ENCODE measurements at places on chromosomes 5 and 9.

DNA sequence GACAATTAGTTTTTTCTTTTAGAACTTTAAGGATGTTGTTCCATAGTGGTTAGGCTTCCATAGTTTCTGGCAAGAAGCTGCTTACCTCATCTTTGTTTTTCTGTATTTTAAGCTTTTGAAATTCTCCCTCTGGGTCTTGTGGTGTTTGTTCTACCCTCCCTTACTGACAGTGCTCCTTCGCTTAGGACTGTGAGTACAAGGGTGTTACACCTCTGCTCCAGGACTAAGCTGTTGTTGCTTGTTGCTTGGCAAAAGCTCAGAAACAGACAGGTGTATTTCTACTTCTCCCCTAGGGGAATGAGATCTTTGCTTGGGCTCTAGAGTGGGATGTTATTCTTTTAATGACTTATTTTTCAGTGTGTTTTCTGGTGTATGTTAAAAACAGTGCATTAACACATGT is 225.2 kb downstream of the WDR70 start:
- no peak for DNase-seq

DNA sequence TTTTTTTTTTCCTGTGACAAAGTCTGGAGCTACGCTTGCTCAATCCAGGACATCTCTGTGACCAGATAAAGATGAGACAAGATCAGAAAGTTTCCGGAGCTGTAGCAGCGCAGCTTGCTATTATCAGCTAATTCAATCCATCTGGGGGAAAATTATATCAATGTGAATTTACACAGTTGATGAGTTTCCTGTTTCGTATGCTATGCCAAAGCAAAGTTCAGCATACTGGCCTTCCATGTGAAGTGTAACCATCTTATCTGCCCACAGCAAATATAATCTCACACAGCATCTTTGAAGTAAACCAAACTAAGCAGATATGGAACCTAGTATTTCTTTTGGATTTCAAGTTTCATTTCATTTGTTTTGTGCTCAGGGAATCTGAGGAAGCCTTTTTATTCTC is 1767.7 kb downstream of the EFNA5 start:
- no peak for DNase-seq

DNA sequence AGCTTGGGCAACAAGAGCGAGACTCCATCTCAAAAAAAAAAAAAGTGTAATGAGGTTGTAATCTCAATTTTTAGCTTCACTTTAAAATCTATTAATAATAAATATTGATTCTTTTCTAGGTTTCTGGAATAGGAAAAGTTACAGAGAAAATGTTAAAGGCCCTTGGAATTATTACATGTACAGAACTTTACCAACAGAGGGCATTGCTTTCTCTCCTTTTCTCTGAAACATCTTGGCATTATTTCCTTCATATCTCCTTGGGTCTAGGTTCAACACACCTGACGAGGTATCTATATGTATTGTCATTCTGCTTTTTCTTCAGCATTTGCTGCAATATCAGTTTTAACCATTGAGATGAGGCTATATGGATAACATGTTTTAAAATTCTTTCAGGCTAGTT is 26.6 kb upstream of the ANKDD1B start:
- DNase-seq: no peak

GRCh38 chr9:121817476-121817875 is 166.0 kb downstream of the DAB2IP start:
- no peak for DNase-seq

- DNase-seq: no peak
These were observed 379.8 kb downstream of the EFNA5 start for GRCh38 chr5:107290780-107291398.

GRCh38 chr9:14524873-14525515 is 168.2 kb downstream of the ZDHHC21 start:
- no peak for DNase-seq

GRCh38 chr5:1067141-1068121 is 44.4 kb downstream of the SLC12A7 start:
- no peak for DNase-seq

DNA sequence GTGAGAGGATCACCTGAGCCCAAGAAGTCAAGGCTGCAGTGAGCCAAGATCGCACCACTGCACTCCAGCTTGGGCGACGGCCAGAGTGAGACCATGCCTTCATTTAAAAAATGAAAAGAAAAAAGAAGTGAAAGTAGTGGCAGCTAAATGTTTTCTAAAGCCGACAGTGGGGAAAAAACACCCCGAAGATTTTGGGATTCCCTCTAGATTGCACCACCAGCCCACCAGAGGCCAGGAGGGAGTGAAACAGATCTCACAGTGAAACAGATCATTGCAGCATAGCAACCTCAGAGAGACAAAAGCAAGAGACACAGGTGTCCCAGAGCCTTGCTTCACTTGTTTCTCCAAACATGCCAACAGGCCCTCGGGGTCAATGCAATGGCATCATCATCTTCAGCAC is 156.8 kb downstream of the PAX5 start:
- no peak for DNase-seq

GRCh38 chr9:100459963-100460362 is 13.0 kb upstream of the TMEFF1 start:
- no peak for DNase-seq

- DNase-seq: no peak
These were observed 636.1 kb downstream of the PSAT1 start for GRCh38 chr9:78932849-78933627.

DNA sequence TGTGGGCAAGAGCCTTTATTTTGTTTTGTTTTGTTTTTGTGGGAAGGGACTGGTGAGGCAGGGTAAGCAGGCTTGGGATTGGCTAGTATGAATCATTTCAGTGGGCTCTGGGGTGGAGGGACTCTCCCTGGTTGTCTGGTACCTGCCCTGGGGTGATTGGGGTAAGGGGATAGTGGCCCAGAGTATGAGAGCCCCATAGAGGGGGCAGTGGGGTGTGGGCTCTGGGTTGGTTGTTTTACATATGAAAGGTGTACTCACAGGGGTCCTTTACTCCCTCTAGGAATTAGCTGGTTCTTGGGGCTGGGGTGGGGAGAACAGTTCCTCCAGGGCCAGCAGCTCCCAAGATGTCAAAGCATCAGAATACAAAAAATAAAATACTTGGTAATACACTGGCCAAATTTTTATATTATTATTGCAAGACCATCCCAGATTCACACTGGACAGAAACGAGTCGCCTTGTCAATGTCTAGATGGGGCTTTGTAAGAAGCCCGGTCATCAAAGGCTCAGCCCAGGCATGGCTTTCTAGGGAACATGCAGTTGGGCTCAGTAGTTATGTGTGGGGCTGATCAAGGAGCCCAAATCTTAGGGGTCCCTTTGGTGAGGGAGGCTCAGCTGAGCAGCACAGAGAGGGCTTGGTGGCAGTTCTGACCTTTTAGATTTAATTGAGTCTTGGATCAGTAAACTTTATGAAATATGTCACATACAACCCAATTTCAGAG is 190.5 kb downstream of the NXNL2 start:
- DNase-seq: no peak

DNA sequence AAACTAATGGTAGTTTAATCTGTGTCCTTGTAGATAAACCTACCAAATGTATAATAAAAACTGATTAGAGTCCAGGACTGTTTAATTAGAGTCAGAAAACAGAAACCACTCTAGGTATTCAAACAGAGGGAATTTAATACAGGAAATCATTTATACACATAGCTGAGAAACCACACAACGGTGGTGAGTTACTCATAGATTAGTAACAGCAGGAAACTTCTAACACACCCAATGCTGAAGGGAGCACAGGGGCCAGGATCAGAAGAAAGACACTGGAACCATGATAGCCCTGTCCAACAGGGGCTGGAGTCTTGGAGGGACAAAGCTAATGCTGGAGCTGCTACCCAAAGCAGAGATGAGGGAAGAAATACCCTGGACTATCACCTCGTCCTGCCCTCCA is 321.0 kb downstream of the ACTL7B start:
- DNase-seq: no peak

GRCh38 chr9:113012492-113012891 is 500 bp upstream of the ZNF883 start:
- no peak for DNase-seq

DNA sequence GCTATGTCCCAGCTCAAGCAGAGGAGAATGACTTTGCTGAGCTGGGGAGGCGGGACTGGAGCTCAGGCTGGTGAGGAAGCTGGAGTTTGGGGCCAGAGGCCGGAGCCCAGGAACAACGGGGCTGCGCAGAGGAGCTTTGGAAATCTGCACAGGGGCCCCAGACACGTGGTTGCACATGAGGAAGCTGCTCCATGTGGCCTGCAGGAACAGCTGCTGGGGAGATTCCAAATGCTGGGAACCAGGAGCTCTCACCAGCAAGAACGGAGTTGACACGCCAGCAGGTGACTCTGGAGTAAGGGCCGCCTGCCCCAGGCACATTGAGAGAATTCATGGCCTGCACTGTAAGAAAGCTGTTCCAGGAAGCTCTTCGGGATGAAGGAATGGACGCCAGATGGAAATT is 91.0 kb downstream of the OLFM1 start:
- no peak for DNase-seq

- no peak for DNase-seq
These were observed 219.1 kb upstream of the PPP1R2B start for GRCh38 chr5:156631005-156631404.

- DNase-seq: no peak
These were observed 30.8 kb upstream of the PURA start for GRCh38 chr5:140083120-140083519.

- DNase-seq: no peak
These were observed 304.4 kb downstream of the MAN2A1 start for GRCh38 chr5:109994135-109994534.

DNA sequence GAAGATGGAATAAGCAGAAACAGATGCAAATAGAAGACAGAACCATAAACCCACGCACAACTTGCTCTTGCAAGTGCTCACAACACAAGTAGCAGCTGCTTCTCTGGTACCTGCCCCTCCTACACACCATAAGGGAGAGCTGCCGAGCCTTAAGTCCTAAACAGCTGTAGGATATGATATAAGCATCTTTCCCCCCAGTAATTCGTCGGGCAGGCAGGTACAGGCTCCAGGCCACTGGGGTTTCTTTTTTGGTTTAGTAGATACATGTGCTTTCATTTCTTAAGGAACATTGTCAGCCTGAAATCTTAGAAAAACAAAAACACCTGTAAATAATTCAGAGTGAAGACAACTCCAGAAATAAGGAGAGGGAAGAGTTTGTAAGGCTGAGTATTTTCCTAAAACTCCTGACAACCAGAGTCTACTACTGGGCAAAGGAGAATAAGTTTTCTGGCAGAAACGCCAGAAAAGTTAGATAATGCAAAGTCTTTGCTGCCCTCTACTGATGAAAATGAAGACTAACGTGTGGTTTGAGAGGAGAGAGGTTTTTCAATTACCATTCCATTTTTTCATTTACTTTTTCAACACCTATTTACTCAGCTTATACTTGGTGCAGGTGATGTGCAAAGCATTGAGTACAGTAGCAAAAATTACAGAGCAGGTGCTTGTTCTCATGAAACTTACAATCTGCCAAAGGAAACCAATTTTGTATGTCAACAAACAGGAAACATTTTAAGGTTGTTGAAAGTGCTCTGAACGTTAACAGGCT is 20.1 kb upstream of the TCERG1 start:
- DNase-seq: no peak

GRCh38 chr5:116088062-116088461 is 3.2 kb downstream of the COMMD10 start:
- no peak for DNase-seq

- DNase-seq: no peak
These were observed 109.4 kb downstream of the PSD2 start for GRCh38 chr5:139904816-139905661.

GRCh38 chr5:82748688-82749460 is 328.3 kb downstream of the TMEM167A start:
- DNase-seq: no peak

DNA sequence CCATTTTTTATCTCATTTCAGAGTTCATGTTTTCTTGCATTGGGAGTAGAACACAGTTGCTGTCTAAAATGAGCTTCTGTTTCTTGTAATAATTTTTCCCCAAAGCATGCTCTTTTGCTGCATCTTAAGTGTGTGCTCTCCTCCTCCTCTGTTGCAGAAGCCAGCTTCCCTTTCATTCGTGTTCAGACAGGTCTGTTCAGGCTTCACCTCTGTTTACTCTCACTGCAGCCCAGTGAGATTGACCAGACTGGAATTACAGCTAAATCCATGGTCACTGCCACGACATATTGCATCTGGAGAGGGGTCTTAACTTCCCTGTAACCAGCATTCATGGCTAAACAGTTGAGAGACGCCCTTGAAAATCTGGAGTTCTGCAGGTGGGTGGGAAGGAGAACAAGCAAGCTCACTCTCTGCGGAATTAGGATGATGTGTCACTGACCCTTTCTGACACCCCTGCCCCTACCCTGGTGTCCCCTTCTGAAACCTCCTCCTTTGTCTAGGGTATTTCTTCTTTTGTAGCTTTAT is 223.2 kb downstream of the FSTL4 start:
- peak; percentile 56 for DNase-seq

DNA sequence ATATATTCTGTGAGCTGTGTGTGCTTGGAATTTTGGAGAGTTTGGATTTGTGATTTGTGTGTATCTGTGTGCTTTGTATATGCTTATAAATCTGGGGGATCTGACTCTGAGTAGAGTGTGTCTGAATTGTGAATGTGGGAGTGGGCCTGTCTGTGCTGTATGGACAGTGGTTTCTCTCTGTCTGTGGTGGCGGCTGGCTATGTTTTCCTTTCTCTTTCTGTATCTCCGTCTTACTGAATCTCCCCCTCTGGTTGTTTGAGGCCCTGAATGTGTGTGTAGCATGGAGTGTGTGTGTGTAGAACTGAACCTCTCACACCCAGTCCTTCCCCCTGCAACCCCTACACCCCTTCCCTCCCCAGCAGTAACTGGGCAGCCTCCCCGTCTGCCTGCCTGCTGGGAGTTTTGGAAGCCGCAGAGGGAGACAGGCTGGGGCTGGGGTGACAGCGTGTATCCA is 4.7 kb downstream of the CXXC5 start:
- DNase-seq: no peak

DNA sequence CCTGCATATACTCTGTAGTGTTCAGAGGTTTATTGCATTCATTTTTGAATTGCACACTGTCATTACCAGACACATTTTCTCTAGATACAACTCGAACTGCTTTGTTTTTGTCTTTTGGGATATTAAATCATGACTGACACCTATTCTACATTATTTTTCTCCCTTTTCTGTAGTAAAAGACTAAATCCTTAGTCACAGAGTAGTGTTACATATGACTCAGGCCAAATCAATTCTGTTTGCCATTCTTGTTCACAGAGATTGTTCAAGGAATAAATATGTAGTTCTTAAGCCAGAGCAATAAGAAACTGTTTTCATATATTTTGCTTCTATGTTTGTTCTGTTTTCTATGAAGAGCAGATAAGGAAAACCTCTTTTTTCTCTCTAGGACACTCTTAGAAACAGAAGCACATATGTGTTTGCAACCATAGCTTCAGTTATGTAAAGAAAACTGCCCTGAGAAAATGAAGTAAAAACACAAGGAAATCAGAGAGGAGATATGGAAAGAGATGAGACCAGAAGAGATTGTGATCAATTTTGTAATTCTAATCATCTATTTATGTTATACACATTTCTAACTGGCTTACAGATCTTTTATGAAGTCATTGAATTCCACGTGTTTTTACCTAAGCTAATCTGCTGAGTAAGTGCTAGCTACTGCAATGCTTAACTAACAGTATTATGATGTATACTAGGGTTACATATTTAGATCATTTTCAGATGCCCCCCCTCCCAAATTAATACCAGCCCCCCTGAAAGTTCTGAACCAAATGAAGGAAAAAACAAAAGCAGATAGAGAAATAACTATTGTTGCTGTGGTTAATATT is 1995.6 kb upstream of the CDH6 start:
- no peak for DNase-seq
